Mesothelial cell of epicardium (in vitro differentiated cells): ENCODE measurements at places on chromosomes 6 and 20.

- no peak for DNase-seq
Observed at GRCh38 chr6:160374836-160375560, 26.8 kb downstream of the SLC22A3 start.

DNA sequence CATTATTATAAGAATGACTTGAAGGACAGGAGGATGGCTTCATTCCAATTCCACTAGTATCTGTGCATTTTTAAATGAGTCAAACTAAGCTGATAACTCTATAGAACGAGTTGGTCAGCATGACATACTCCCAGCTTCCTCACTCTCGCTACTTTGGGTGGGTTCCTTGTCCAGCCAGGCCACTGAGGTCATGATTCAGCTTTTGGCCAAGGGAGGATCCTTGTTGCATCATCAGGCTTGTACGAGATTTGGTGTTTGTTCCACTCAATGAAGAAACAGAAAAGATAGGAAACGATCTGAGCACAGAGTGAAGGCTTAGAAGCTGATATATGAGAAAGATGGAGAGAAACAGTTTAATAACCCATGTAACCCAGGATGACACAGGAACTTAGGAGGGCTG is 19.8 kb downstream of the NEDD9 start:
- DNase-seq = no peak

DNA sequence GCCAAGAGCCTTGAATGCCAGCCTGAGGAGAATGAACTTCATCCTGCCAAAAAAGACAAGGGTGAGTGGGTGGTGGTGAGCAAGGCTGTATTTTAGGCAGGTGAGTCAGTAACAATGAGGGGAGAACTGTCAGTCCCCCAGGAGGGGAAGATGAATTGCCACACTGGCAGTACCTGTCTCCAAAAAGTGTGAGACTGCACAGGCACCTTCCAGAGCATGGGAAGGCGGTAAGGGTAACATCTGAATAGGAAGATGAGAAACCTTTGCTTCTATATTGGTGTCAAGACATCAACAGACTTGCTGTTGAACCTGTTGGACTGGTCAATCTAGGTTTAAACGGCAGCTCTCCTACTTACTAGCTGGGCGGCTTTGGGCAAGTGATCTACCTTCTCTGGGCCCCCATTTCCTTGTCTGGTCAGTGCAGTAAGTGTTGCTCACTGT is 30.9 kb downstream of the STK35 start:
- DNase-seq = no peak

DNA sequence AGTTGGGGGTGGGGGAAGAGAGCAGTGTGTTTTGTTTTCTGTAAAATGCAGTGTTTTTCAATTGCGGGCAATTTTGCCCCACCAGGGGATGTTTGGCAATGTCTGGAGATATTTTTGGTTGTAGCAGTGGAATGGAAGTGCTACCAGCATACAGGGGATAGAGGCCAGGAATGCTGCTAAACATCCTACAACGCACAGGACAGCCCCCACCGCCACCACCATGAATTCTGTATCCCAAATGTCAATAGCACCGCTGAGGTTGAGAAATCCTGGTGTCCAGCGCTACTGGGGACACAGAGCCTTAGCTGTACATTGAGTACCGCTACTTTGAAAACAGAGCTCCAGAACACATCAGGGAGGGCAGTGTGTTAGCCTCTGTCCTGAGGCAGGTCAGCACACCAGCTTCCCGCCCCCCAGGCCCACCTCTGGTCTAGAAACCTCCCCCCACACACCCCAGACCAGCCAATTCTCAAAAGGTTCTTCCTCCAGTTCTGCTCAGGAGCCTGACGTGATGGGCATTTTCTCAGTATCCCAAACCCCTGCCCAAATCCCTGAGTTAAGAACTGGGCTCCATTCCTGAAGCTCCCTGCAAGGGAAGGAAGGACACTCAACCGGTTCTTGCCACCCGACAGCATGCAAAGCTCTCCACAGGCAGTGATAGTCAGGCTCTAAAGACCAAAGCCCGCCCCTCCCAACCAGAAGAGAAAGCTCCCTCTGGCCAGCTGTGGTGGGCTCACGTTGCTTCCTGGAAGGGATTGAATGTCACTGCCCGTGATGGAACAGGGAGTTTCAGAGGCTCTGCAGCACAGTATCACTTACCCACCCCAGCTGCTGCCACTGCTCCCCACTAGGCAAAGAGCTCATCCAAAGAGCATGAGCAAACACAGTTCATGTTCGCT is 321.5 kb upstream of the JARID2 start:
- DNase-seq = no peak

DNA sequence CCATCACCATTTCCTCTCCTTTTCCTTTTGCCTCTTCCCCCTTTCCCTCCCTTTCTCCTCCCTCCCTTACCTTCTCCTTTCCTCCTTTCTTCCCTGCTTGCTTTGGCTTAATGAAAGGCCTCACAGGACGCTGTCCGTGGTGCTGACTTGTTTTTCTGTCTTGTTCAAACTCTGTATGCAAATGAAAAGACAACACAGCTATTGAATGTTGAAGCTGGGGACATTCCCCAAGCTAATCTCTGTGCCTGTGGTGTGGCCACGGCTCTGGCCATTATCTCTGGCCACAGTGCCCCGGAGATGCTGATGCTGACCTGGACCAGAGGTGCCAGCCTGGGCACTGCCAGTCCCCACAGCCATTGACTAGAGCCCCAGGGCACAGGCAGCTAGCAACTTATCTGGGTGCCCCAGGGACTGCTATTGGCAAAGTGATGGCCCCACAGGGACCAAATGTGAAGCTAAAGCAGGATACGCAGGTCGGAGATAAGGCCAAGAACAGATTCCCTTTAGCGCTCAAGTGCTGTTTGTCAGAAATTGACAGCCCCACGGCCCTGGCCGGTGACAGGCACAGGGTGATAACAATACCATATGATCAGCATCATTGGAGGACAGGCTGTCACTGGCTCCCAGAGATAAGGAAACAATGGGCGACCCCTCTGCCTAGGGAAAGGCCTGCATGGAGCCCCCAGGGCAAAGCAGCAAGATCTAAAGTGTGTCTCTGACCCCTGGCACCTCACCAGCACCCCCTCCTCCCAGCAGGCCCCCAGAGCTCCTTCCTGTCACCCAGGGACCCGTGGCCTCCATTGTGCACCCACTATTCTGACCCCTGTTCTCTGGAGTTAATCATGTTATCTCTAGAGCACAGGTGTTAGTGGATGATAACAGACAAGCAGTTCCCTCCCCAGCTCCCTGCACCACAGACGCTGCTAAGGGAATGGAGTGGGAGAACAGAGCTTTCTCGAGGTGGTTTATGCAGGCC is 31.6 kb upstream of the SLC32A1 start:
- DNase-seq = peak; percentile 83

- DNase-seq = no peak
Observed at GRCh38 chr6:65633501-65633900, 73.5 kb downstream of the EYS start.

DNA sequence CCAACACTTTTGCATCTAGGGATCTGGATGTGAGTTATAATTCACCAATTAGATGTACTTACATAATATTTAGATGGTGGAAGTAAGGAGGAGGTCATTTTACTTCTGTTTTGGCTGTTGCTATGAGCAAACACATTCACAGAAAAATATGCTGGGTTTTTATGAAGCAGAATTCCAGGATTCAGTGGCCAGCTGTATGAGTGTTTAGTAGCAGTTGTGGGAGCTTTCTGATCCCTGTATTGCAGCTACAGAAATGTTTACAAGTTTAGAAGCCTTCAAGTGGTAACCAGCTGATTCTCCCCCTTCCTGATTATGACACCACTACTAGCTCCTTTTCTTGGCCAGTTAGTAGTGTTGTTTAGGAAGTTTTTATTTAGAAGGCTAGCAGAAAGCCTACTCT is 177.0 kb downstream of the TENT5A start:
- DNase-seq = no peak

DNA sequence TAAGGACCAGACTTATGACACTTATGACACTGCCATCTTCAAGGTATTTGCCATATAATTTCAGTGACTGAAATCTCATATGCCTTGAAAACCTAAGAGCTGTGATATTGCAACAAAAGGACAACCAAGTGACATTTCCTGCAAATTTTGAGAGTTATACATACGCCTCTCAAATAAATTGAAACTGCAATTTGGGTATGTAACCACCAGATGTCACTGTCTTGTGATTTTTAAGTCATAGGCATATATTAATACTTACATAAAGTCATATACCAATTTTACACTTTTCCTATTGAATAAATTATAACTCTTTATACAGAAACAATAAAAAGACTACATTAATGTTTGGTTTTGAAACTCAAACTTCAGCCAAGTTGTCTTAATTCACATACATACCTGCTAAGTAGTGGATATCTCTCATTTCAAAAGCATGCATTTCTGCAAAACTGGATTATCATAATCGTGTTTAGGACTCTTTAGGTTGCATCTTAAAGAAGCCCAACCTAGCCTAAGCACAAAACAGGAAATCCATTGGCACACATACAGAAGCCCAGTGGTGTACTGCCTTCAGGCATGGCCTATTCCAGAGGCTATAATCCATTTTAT is 180.2 kb downstream of the PACRG start:
- no peak for DNase-seq

DNA sequence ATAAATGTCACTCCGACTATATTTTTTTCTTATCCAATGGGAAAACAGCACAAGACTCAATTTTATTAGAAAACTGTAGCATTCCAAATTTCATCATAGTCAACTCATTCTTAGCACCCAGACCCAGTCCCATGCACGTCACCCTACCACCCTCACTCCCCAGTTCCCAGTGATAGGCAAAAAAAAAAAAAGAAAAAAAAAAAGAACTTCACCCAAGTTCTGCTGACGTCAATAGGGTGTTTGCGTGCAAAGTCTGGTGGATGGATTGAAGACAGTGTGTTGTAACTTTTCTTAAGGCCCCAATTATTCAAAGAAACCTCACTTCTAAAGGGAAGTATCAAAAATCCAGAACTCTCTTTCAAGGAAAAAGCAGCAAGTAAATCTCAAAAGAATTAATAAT is 213.9 kb upstream of the PRDM1 start:
- no peak for DNase-seq

DNA sequence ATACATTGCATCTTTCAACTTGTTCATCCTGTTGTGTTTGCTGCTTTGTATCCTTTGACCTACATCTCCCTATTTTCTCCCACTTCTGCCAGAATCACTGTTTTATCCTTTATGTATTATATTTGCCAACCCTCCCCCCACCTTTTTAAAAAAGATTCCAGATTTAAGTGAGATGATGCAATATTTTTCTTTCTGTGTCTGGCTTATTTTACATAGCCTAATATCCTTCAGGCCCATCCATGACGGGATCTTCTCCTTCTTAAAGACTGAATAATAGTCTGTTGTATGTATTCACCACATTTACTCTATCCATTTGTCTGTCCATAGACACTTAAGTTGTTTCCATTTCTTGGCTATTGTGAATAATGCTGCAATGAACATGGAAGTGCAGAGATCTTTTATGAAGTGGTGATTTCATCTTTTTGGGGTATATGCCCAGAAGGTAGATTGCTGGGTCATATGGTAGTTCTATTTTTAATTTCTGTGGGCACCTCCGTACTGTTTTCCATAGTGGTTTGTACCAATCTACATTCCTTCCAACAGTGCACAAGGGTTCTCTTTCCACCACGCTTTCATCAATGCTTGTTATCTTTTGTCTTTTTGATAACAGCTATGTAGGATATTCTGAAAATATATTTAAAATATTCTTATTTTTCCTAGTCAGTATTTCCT is 181.0 kb downstream of the CDKAL1 start:
- no peak for DNase-seq

- no peak for DNase-seq
Observed at GRCh38 chr6:135018941-135019340, 35.7 kb downstream of the HBS1L start.

DNA sequence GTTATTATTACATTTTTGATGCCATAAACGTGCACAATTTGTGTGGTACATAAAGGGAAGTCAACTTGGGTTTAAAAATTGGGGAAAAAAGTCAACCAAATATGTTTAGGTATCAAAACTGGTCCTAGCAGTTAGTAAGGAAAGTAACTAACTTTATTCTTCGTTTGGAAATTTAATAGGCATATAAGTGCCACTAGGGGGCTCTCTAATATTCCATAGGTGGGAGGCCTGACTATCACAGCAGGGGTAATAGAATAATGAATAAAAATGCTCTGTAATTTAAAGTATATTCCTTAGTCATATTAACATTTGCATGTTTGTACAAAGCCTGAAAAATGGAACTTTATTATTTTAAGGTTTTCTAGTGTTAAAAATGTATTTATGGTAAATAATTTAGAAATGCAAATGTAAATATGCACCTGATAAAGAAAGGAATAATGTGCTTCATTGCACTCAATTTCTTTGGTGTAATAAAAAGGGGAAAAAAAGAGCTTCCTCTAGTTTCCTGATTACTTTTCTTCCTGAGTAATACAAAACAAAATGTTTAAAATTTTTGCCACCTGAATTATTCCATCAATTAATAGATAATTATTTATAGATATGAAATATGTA is 125.7 kb upstream of the HDAC2 start:
- DNase-seq = no peak

GRCh38 chr6:84260926-84261325 is 33.5 kb upstream of the CEP162 start:
- DNase-seq = no peak

DNA sequence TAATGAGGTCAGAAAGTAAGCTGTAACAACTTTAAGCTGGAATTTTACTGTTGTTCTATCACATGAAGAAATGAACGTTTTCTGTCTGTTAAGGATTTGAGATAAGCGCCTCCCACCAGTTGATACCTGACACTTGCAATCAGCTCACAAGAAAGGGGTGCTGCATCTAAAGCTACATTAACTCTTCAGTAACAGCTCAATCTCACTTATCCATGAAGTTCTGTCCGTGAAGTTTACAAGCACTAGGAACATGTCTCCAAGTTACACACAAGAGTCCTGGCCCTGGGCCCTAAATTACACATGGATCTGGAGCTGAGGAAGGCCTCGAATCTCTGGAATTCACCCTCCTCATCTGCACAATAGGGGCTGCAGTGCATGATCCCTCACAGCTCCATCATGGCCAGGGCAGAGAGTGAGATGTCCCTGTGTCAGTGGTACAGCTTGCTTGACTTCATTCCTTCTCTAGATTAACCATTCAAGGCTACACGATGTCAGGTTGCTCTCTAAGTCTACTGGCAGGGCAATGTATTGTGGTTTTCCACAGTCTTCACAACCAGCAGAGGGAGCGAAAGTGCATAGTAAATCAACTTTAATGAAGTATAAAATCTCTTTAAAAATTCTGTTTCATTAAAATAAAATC is 182.4 kb upstream of the MCHR2 start:
- no peak for DNase-seq
